HFF-Myc (cell line): ENCODE measurements at places on chromosomes 5 and 9.
A peak's percentile ranks its signal among the peaks of the same experiment; 100 is the strongest.

GRCh38 chr9:88733651-88734421, 198.9 kb downstream of the NXNL2 start:
- DNase-seq, result peak; percentile 54

GRCh38 chr9:101235105-101235866, 149.5 kb downstream of the BAAT start:
- DNase-seq, result no peak

- DNase-seq, result no peak
Observed at GRCh38 chr9:7970681-7971330, 171.2 kb upstream of the DMAC1 start.

GRCh38 chr5:50441493-50441955, 436 bp upstream of the EMB start:
- no peak for DNase-seq

GRCh38 chr9:81772144-81772543, 82.8 kb upstream of the TLE1 start:
- DNase-seq, result no peak
